ENCODE measurements at places on chromosomes 4 and X. TPM values are rescaled to one million over a fixed set of nuclear protein-coding genes. Genes with fewer than 3 reads are reported as not detected.

- DNase-seq = no peak
Measured at GRCh38 chr4:123236606-123237005, 160.0 kb upstream of the SPRY1 start.

DNA sequence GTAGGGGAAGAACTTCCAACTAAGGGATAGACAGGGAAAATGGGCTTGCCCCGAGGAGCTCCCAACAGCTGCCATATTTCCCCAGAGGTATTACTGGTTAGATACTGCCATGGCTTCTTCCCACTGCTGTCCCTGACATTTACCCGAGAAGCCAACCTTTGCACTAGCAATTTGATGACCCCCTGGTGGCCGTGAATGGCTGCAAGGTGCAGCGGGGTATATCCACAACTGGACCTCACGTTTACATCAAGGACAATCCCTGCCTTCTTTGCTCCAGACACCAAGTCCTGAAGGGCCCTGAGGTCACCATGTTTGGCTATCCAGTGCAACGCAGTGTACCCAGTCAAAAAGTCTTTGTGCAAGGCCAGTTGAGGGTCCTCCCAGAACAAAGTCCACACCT, 2.3 kb downstream of the SOWAHB start:
- DNase-seq = no peak

DNA sequence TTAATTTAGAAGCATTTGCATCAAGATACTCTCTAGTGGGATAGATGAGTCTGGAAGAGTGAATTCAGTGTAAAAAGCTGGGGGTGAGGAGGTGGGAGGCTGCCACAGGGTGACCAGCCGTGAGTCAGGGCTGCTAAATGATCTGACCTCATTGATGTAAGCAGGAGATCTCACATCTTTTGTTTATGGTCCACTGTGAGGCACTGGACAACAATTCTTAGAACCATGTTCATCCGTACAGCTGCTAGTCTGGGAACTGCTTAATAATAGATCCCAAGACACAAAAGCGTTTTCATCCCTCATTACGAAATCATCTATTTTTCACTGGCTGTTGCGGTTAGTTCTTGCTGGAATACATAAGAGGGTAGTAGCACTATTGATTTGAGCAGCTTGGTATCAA, 14.1 kb downstream of the KLF3 start:
- no peak for DNase-seq

GRCh38 chr4:48985976-48986653, at the start of gene CWH43:
CWH43 (plus strand) TSS chr4:48986275; CDS start chr4:48986430, 155 bp downstream.
- DNase-seq = peak; percentile 9

Gene GASK1B
- total RNA-seq = 25.8 TPM

GRCh38 chr4:141630854-141631253, 5.5 kb upstream of the IL15 start:
- no peak for DNase-seq

GRCh38 chr4:129950217-129950616, 854.3 kb downstream of the C4orf33 start:
- no peak for DNase-seq

GRCh38 chrX:105773801-105774200, 48.5 kb upstream of the NRK start:
- DNase-seq = no peak

DNA sequence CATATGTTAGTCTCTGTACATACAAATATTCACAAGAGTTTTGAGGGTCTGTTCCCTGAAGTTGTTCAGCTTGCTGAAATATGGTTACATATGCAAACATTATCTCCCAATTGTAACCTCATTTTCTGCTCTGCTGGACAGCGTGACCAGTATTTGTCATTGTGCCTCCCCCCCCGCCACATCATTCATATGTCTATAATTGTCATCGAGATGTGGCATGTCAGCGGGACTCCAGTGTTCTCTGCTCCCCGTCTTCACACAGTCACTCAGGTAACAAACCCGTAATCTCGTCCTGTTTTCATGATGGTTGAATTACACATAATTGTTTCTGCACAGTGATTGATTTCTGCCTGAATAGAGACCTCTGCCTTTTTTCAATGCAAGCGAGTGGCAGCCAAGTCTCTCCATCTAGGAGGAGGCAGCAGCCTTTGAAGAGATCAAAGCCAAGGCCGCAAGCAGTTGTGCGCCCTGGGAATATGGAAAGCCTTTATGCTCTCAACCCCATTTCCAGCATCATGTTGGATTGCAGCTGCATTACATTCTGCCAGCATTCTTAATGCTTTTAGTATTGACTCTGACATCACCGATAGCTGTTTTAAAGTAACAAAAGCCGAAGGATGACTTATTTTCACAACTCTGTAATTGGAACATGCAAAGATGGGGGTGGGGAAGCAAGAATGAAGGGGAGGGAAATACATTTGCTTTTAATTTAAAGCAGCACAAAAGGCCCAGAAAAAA, 27.4 kb downstream of the LEF1 start:
- DNase-seq = no peak

Gene RASGEF1B
- 10.2 TPM for total RNA-seq

DNA sequence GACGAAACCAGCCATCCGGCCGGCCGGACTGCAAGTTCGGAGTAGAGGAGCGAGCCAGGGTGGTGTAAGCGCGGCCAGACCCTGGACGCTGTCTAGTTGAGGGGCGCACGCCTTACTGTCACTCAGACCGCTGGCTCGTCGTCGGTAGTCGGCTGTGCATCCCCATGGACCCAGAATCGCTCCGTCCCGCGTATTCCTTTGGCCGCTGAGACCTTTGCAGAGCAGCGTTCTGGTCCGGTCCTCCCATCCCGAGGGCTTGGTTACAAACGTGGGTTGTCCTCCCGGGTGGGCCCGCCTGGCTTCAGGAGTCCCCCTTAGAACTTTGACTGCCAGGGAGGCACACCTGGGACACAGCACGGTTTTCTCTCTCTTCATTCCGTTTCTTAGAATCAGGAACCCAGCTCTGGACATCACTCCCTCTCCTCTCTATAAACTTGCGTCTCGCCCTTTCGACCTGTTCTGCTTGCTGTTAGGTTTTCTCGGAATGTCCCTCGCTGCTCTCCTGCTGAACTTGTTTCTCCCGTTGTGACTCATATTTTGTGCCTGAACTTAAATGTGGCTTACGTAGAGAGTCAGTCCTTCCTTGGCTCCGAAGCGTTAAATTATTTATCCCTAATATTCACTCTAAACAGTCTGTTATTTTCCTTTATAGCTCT, 672 bp downstream of the PGM2 start:
- DNase-seq = peak; percentile 12

Gene ZNF157
- 2.0 TPM for total RNA-seq

Gene KIT
- 20.9 TPM for total RNA-seq

DNA sequence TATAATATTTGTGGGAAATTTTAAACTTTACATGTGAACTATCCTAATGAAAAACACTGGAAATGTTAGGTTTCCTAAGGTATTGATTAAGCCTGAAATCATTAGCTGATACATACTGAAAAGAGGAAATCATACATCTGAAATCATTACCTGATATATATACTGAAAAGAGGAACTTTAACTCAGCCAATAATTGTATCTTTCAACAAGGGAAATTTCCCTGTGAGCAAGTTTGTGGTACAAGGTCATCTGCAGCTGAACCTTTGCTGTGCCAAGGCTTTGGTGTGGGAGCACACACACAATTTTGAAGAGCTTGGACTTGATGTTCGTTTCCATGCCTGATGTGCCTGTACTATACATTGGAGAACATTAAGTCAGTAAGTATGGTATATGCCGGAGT, 131.9 kb upstream of the USP9X start:
- no peak for DNase-seq

GRCh38 chr4:120760047-120760446, 162.5 kb downstream of the PRDM5 start:
- DNase-seq = no peak

GRCh38 chrX:5250106-5250505, 978.6 kb downstream of the NLGN4X start:
- DNase-seq = no peak

Gene PFKFB1
- total RNA-seq = 0.77 TPM

Gene RTL3
- not detected for total RNA-seq

DNA sequence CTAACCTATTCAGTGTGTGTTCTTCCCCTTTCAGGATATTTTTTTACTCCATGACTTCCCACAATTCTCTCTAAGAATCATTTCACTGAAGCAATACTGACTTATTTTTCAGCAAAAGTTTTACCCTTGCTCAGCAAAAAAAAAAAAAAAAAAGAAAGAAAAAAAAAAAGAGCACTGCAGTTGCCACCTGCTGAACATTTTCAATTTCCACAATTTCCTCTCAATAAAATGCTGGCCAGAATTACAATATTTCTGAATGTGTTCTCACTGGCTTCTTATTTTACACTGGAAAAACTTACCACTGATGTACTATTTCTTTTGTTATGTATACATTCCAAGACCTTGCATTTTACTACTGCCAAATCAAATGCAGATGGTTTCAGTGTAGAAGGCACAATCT, 210.4 kb downstream of the PAPSS1 start:
- DNase-seq = no peak

DNA sequence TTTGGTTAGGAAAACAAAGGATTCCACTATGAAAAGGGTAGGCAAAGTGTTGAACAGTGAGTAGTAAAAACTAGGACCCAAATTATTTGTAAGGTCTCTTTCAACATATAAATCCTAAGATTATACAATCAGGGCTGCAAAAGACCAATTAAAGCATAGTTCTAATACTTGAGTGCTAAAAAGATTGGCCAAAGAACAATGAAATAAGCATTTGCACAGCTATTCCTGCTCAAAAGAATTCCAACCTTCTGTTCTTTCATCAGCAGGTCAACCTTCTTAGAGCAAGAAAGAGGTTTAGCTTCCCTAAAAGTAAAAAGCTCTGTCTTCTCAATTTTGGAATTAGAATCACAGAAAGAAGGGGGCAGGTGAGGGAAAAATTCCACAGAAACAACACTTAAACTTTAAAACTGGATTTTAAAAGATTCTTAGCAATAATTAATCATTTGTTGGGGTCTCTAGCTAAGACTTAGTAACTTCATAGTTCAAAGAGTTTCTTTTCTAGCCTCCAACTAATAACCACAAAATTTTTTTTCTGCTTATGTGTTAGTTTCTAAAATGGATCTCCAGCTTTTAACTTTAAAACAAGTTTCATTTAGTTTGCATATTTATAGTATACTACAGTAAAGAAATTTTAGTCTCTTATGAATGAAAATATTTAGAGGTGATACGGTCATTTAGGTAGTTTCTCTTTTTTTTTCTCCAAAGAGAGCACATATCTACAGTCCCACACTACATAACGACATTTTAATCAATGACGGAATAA, 16.3 kb downstream of the TSPAN5 start:
- DNase-seq = no peak

Gene SMC1A
- total RNA-seq = 72.5 TPM

DNA sequence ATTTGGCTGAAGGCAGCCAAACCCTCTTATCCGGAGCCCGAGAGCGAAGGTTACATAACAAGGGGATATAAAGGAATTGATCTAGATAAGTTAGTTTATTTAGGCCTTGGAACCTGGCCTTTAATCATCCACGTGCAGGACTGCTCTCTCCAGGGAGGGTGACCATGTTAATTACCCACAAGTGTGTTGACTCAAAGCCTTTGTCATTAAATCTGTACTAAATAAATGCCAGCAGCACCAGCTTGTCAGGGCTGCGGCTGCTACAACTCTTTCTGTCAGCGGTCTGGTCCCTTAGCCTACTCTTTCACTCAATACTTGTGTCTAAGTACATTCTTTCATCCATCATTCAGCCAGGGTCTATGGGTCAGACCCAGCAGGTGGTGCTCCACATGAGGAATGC, 206.1 kb downstream of the TBCK start:
- no peak for DNase-seq

Gene TBC1D25
- total RNA-seq = 12.6 TPM

- no peak for DNase-seq
Measured at GRCh38 chr4:6924361-6924779, 14.7 kb downstream of the TBC1D14 start.

GRCh38 chr4:53120778-53121177, 245.1 kb downstream of the SCFD2 start:
- no peak for DNase-seq

Gene NIPAL1
- 21.1 TPM for total RNA-seq

DNA sequence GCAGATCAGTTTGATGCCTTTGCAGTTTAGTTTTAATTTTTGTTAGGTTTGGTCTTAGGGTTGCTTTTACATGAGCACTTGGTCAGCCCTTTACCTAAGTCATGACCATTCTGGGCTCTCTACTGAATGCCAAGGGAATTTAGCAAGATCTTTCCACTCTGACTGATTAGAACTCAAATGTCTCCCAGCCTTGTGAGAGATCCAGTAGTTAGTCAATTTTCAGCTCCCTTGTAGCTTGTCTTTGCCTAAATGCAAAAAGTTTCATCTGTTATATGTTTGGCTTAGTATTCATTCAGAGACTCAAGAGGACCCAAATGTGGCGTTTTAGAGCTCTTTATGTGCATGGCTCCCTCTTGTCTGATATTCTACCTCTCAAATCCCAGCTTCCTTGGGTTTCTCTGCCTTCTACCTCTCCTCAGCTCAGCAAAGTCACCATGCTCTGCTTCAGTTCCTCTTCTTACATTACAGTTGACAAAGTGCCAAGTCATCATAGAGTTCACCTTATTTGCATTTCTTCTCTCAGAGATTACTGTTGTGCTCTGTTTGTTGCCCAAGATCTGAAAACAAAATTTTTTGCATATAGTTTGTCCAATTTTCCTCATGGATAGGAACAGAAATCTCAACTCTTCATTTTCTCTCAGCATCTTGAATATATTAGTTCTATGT, 17.5 kb upstream of the JAKMIP1 start:
- no peak for DNase-seq

DNA sequence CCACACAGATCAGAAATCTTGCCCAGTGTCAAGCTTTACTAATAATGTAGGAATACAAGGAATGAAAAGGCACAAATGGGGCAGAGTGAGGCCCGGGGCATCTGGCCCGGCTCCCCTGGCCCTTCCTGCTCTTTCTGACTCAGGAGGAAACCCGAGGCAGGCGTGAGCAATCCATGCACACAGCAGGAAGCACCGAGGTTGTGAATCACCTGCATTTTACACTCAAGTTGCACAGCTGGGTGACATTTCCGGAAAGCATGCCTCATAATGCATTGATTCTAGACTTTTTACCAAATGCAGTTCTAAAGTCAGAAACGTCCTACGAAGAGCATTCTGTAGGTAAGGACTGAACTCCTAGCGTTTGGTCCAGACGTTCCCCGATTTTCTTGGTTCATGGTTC, 38.9 kb downstream of the PRIMPOL start:
- no peak for DNase-seq

GRCh38 chr4:111028795-111029194, 405.9 kb upstream of the PITX2 start:
- DNase-seq = no peak

DNA sequence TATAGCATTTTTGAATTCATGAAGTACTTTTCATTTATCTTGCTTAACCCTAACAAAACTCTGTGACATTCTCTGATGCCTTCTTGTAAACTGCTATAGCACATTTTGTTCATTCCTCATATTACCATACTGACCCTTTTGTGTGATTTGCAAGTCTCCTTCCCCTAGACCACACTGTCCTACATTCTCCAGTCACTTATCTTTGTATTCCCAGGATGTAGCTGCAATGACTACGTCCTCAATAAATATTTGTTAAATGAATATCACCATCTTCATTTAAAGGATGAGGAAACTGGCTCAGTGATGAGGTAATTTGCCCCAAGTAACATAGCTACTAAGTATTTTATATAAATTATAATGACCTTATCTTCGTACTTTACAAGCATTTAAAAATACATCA, 11.9 kb downstream of the HUWE1 start:
- no peak for DNase-seq

Gene SPANXA2
- total RNA-seq = not detected
